ENCODE measurements at places on chromosomes 16 and 17.

- DNase-seq, result peak; percentile 39
Observed at GRCh38 chr16:49586466-49587450, 213.2 kb downstream of the C16orf78 start.

DNA sequence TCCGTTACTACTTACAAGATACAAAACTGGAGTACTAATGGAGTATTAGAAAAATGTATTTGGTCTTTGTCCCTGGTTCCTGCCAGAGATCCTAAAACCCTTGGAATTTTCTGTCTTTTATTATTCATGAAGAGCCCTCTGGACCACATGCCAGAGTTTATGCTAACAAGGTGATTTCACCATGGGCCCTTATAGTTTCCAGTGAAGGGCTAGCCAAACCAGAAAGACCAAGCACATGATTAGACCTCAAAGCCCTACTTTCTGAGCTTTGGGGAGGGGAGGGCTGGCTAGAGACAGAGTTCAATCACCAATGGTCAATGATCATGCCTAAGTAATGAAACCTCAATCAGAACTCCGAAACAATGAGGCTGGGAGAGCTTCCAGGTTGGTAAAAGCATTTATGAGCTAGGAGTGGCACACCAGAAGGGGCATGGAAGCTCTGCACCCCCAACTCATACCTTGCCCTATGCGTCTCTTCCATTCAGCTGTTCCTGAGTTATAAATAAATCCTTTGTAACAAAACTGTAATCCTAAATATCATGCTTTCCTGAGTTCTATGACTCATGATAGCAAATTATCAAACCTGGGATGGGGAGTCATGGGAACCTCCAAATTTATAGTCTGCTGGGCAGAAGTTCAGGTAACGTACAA, 10.4 kb downstream of the DCUN1D3 start:
- no peak for DNase-seq

DNA sequence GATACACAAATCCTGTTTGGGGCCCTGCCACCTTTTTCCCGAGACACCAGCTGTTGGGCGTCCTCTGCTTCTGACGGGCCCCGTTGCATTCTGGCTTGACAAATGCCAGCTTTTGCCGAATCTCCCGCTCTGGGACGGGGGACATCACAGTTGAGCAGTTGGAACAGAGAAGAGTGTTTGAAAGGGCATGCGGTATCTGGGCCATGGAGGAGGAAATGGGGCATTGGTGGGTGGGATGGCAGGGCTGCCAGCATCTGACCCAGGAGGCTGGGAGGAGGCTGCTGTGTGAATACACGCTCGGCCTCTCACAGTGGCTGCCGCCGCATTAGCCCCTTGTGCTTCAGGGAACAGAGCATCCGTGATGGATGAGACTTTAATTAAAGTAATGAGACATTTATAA, 184.3 kb upstream of the TNRC6C start:
- DNase-seq, result no peak

GRCh38 chr17:43524945-43525575, 21.1 kb downstream of the ETV4 start:
- DNase-seq, result peak; percentile 1

GRCh38 chr17:37256627-37257026, 119.2 kb upstream of the C17orf78 start:
- DNase-seq, result no peak

- DNase-seq, result no peak
Observed at GRCh38 chr17:81222620-81222905, 202 bp downstream of the CEP131 start.

GRCh38 chr17:19386051-19386929, 700 bp downstream of the MFAP4 start:
- DNase-seq, result peak; percentile 90

DNA sequence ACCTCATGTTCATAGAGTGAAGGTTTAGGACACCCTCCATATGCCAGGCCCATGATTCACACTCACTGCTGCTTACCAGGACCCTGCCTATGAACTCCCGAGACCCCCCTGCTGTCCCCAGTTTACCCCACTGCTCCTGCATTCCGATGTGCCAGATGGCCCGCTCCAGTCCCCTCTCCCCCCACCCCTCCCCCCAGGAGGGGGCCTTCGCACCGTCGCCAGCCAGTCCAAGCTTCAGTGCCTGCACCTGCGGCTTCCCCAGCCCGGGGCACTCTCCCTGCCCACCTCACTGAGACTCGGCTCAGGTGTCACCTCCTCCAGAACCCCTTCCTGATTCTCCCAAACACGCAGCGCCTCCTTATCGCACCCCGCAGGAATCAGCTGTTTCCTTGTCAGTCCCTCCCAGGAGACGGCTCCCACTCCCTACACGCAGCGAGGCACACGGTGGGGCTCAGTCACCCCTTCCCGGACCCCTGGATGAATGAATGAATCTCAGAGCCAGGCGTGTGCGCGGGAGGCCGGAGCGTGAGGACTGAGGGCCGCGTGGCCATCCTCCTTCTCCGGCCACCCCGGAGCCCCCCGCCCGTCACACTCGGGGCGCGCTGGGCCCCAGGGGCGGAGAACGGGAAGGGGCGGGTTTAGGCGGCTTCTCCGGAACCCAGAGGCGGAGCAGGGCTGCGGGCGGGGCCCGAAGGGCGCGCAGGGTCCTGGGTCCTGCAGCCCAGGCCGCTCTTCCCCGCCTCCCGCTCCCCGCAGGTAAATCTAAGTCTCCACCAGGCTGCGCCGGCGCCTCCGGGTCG, 1.6 kb downstream of the MYO1C start:
- peak; percentile 90 for DNase-seq

GRCh38 chr17:48630009-48630924, 4.1 kb upstream of the HOXB9 start:
- no peak for DNase-seq

DNA sequence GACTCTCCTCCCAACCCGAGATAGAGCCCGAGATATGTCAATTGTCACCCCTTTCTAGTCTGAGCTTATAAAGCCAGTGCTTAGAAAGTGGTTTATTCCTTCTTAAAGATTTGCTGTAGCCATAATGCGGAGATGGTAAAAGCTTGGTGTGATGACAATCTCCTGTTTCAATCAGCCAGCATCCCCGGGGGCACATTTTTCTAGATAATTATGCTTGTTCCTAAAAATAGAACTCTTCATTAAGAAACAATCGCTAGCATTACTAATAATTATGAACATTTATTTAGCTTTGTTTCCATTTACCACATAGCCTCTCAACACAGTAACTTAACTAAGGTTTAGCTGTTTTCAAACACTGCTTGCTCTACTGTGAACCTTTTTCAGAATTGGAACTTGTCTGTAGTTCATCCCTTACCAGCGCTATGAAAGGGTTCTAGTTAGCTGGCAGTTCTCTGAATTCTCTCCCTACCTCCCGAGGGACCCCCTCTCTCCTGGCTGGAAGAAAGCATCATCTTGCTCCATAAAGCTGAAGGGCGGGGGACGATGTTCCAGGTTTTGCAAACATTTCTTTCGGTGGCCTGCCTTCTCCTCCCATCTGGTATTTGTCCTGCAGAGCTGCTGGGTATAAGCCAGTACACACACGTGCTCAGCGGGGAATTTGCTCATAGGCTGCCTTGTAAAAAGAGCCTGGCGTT, 922 bp upstream of the MRPL58 start:
- DNase-seq, result no peak

DNA sequence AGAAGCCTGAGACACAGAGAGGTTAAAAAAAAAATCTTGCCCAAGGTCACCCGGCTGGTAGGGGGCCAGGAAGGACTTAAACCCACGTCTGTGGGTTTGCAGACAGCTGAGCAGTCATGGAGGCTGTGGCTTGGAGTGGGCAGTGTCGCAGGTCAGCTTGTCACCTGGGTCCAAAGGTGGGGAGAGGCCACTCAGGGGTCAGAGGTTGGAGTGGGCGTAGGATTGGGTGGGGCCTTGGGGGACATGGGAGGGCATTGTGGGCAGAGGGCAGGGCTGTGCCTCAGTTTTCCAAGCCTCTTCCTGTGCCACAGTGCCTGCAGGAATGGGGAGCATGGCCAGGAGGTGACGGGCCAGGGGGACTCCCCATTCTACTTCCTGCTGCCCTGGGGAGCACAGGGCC, 2.0 kb upstream of the NDRG4 start:
- peak; percentile 74 for DNase-seq

DNA sequence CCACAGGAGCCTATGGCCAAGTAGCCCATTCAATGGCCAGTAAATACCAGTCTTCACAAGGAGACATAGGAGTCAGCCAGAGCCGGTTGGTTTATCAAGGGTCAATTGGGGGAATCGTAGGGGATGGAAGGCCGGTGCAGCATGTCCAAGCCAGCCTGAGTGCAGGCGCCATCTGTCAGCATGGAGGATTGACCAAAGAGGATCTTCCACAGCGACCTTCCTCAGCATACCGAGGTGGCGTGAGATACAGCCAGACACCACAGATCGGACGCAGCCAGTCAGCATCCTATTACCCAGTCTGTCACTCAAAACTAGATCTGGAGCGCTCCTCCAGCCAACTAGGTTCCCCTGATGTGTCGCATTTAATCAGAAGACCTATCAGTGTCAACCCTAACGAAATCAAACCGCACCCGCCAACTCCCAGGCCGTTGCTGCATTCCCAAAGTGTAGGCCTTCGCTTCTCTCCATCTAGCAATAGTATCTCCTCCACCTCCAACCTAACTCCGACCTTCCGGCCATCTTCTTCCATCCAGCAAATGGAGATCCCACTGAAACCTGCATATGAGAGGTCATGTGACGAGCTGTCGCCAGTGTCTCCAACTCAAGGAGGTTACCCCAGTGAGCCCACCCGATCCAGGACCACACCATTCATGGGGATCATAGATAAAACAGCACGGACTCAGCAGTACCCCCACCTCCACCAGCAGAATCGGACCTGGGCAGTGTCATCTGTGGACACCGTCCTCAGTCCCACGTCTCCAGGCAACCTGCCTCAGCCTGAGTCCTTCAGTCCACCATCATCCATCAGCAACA, 25.0 kb downstream of the CYB561 start:
- DNase-seq, result no peak

DNA sequence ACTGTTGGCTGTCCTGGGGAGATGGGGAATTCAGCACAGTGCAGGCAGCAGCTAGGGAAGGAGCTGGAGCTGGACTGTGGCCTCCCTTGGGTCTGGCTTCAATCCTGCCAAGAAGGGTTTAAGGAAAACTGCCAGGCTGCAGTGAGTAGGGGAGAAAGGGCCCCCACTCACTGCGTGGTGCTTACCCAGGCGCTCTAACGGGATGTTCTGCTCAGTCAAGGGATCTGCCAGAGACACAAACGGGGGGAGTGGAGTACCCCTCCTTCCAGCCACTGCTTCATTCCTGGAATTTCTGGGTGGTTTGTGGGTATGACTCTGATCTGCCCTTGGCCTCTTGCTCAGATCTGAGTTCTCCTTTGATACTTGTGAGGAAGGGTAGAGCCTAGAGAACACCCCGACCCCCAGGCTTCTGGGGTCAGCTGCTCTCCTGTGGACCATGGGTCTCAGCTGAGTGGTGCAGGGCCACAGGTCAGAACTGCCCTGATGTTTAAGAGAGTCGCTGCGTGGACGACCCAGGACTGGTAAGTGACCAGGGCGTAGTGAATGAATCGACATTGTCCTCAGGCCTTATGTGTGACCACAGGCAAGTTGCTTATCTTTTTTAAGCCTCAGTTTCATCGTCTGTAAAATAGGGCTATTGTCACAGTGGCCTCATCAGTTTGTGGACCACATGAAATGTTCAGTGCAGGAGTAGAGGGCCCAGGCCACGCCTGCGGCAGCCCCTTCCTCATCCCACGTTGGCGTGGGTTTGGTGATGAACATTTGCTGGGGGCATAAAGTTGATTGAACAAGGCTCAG, 9.6 kb downstream of the CRISPLD2 start:
- DNase-seq, result no peak

- no peak for DNase-seq
Observed at GRCh38 chr17:32824334-32824733, 52.6 kb downstream of the MYO1D start.

DNA sequence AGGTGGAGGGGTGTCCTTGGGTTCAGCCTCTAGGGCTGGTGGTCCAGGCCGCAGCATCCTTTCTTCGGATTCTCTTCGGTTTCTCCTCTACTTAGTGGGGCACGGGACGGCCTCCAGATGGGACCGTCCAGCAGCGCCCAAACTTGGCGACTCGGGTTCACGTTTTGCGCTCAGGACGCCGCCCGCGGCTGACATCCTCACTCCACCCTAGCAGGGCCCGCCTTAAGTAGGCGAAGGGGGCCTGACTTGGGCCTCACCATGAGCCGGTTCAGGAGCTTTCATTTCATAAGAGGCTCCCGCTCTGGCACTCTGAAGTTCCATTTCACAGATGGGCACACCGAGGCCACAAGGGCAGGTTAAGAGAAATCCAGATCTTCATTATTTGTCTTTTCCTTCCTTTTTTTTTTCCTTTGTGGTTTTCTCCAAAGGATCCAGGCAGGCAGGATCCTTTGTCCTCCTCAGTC, 141.2 kb downstream of the SEC14L1 start:
- DNase-seq, result no peak

DNA sequence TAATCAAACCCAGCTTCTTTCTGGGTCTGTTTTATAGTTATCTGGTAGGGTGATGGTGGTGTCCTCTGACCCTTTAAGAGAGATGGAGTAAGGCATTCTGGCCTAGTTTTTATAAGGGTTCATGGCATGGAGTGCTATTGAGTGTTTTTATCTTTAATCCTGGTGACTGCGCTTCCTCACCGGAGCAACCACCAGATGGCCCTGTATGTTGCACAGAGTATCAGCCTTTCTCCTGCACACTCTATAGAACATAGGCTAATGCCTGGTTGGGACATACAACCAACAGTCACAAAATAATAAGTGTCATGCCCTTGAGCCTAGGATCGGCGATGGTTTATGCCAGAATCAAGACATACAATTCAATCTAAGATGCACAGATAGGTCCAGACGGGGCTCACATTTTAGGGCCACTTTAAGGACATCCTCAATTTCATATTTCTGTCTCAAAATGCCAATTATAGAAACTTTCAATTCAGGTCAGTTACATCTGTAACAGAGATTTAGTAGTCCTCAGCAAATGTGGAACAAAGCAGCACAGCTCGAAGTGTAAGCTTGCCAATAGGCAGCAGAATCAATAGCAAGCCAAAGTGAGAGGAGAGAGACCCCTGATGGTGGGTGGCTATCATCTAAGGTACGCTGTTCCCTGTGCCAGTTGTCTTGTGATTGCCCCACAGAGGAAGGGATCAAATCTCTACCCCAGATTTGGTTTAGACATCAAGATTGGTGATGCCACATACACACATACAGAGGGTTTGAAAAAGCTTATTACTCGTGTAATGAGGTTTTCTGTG, 37.2 kb upstream of the HOXB9 start:
- no peak for DNase-seq
